ENCODE measurements at places on chromosomes 5 and 9.

DNA sequence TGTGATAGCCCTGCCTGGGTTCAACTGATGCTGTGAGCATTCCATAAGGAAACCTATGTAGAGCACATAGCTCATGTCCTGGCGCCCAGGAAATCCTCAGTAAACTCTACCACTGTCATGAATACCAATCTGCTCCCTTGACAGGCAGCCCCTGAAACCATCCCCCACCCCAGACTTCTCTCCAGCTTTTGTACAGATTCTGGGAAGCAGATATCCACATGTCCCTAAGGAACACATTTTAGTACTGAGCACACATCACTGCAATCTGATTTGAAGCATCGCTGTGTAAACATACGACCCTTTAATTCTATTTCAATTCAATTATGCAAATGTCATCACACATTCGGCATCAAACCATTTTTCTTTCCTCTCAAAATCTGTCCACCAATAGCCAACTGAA is 89.5 kb upstream of the FSTL4 start:
- DNase-seq, result no peak

DNA sequence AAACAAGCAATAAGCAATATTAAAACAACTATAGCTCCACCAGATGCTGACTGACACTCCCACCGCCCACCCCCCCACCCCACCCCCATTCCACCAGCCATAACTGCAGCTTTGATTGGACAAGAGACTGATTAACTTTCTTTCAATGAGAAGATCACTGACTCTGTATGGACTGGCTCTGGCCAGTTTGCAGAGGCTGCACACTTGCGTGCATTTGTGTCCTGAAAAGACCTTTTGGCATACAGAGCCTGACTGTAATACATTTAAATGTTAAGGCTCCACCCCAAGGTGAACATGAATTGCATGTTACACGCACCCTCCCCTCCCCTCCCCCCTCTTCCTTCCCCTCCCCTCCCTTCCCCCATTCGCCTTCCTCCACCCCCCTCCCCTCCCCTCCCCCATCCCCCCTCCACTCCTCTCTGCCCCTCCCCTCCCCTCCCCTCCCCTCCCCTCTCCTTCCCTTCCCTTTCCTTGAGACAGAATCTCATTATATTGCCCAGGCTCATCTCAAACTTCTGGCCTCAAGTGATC is 31.1 kb downstream of the FGD3 start:
- DNase-seq, result no peak

DNA sequence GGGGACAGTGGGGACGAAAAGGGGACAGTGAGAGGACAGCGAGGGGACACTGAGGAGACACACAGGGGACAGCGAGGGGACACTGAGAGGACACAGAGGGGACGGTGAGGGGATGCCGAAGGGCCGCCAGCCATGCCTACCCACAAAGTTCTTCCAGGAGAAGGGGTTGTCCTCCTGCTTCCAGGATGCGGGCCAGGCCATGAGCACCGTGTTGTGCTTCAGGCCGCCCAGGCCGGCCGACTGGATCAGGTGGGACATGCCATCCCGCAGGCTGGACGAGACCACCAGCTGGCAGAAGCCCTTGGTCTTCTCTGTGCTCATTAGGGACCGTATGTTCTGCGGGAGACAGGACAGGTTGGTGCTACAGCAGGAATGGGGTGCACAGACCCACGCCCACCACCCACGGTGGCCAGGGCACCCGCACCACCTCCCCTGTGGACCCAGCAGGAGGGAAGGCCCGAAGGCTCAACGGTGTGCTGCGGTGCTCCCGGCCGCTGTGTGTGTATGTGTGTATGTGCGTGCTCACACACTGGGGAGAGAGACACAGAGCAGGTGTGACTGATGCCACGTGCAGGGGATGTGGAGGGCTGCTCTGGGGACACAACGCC is 46.6 kb downstream of the SLC12A7 start:
- no peak for DNase-seq

- no peak for DNase-seq
Measured at GRCh38 chr9:75181750-75182149, 93.4 kb downstream of the OSTF1 start.

DNA sequence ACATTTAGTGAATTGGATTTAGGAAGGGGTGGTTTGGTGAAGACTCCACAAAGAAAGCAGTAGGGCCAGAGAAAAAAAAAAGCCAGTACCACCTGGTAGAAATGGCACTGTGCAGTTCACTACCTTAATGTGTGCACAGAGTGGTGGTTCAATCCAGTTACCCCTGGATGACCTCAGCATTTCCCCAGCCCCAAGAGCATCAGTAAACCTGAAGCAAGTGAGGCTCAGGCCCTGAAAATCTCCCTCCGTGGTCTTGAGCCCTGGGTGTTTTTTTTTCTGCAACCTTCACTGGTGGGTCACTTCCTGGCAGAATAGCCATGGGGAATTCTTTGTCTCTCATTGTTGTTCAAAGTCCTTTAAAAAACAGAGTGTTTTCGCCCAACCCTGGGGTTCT is 202.9 kb downstream of the GADD45G start:
- no peak for DNase-seq

- DNase-seq, result no peak
Measured at GRCh38 chr9:38227656-38228055, 158.6 kb upstream of the SHB start.

Data from activated effector memory CD4-positive, alpha-beta T cell treated with anti-CD3 and anti-CD28 coated beads, Interleukin-2, amount 50 U/mL, for 16 hours (primary cell).